ENCODE measurements at places on chromosomes 5 and 9. TPM values are rescaled to one million over a fixed set of nuclear protein-coding genes. Genes with fewer than 3 reads are reported as not detected.

DNA sequence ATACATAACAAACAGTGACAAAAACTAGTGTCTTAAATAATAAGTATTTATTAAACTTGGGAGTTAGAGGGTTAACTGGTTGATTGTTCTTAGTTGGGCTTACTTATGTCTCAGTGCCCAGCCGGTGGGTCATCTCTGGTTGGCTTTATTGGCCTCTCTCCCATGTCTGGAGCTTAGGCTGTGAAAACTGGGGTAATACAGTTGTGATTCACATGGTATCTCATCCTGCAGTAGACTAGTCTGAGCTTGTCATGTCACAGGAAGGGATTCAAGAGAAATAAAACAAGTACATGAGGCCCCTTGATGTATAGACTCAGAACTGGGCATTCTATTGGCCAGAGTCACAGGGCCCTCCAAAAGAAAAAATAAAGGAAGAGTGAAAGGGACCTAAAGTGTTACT is 466.4 kb upstream of the SMC2 start:
- no peak for DNase-seq

The HRH2 gene
- 28.8 TPM for total RNA-seq

DNA sequence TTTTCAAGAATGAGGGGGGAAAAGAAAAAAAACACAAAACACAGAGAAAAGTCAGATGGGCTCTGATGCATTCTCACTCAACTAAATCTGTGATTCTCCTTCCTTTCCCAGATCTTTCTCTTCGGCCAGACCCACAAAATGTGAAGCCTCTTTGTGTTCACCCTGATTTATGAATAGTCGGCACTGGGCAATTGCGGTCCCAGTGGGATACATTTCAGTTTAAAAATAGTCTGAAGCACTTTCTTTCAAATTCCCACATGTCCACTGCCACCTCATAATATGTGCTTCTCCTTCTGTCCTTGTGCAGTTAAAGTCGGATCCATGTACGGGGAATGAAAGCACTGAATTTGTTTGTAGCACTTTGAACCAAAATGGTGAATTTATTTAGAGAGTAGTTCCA is 995.4 kb upstream of the WWC1 start:
- DNase-seq = no peak

GRCh38 chr9:73152953-73153352 is 1.3 kb downstream of the ANXA1 start:
- DNase-seq = no peak

The AQP7 gene
- total RNA-seq = not detected

DNA sequence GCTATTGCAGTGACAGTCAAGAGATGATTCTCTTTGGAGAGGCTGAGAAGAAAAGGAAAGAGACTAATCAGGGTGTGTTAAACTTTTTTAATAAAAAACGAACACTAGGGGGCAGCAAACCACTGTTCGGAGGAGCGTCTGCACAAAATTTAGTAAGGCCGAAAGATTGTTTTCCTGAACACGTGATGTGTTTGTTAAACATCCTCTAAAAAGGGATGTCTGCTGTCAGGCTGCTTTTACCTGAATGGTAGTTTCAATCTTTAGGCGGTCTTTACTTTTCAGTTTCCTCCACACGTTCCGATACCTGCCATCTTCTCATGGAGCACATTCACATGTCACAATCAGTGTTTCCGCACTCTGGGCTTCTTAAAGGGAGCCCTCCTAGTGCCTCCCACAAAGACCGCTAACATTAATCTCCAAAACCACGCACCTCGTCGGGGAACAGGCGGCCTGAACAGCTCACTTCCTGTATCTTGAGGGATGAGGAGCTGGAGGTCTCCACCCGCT is 125.2 kb downstream of the GPBP1 start:
- peak; percentile 60 for DNase-seq

The ERP44 gene
- 11.5 TPM for total RNA-seq

GRCh38 chr9:38371495-38371894 is 21.0 kb upstream of the ALDH1B1 start:
- DNase-seq = no peak

- DNase-seq = no peak
Observed at GRCh38 chr9:89342948-89343347, 24.6 kb downstream of the SECISBP2 start.

DNA sequence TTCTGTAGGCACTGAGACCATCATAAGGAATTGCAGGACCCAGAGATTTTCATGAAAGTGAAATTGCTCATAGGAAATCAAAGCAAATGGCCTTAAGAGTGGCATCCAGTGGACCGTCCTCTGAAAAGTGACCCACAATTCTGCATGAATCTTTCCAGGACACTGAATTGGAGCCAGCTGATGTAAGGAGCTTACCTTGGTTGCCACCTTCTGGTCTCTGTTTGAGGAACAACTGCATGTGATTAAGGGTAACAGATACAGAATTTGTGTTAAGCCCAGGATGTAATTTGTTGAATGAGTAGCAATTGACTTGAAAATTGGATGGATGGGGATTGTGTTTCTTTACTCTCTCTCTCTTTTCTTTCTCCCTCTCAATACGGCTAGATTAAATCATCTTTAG is 49.9 kb upstream of the GAS1 start:
- DNase-seq = no peak

DNA sequence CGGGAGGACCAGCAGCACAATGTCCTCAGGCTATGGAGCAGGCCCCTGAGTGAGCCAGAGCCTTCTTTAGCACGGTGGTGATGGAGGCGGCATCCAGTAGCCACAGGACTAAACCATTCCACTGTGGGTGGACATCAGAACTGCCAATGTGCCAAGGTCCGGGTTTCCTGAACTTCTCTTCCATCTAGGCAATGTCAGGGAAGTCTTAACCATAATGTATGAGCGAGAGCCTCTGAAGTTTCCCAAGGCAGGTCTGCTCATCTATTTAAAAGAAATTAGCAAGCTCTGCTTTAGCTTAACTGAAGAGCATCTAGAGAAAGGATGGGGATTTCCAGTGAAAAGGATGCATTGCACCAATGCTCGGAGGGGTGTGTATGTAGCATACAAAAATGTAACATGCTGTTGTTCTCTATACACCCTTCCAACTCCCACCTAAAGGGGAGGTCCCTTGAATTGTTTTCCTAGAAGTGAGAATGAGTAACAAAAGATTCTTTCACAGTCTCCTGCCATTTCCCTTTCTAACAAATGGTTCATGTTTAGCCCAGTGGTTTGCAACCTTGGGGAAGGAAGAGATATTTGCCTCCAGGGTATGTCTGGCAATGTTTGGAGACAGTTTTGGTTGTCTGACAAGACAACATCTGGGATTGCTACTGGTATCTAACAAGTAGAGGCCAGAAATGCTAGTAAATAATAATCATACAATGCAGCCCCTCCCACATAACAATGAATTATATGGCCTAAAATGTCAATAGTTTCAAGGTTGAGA is 6.1 kb upstream of the RXFP3 start:
- DNase-seq = no peak

The SHC3 gene
- 0.02 TPM for total RNA-seq

The CLPTM1L gene
- 44.8 TPM for total RNA-seq

- DNase-seq = no peak
Observed at GRCh38 chr5:15506146-15506545, 6.2 kb downstream of the FBXL7 start.

GRCh38 chr9:127785933-127786772 is at the start of gene CDK9:
CDK9 (plus strand) TSS chr9:127786034; CDS start chr9:127786149, 115 bp downstream.
- DNase-seq = peak; percentile 95

DNA sequence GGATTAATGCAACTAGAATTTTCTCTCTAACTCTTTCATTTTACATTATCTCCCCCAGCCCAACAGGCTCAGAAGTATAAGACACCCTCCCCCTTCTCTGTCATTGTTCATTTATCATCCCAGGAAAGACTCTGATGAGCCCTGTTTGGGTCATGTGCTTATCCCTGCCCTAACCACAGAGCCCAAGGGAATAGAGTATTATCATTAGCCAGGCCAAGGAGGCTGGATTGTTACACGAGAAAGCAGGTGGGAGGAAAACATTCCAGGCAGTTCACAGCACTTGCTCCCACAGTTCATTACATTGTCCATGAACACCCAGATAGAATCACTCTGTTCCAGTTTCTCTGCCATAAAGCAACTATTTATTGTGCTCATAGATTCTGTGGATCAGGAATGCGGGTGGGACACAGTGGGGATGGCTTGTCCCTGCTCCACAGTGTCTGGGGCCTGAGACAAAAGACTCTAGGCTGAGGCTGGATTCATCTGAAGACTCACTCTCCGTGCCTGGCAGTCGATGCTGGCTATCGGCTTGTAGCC is 59.5 kb upstream of the TMEM215 start:
- DNase-seq = no peak

The PSD2 gene
- total RNA-seq = not detected

DNA sequence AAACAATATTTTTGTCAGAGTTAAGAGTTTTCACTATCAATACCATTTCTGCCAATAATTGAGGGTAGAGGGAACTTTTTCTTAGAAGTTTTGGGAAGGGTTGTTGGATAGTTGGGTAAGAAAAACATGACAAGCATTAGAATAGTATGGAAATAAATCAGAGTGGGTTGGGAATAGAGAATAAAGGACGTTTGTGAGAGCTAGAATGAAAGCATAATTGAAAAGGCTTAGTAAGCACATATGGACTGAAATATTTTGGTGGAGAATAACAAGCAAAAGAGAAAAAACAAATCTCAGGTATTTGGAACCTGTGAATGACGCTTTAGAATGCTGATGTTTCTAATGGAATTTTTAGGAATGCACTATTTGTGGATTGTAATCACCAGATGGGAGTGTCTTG is 262.9 kb upstream of the EDIL3 start:
- no peak for DNase-seq

The HTR1A gene
- total RNA-seq = not detected

DNA sequence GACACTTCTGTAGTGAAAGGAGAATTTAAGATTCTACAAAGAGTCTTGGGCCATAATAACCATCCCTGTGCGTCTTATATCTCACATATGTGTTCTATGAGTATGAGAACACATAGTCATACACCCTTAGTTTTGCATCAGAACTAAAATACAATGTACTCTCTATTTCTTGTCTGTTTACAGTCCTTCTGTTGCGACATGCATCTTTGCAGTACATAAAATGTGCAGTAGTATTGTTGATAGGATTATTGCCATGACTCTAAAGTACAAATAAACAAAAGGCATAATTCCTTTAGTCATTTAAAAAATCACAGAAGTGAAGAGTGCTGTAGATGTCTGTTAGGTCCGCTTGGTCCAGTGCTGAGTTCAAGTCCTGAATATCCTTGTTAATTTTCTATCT is 201.9 kb downstream of the NR3C1 start:
- DNase-seq = no peak

The PCDHGB3 gene
- 0.09 TPM for total RNA-seq

The FAM174A gene
- 3.9 TPM for total RNA-seq

Data from activated naive CD4-positive, alpha-beta T cell treated with anti-CD3 and anti-CD28 coated beads, Interleukin-2, amount 50 U/mL, for 72 hours (primary cell).